ENCODE measurements at places on chromosomes 6 and 20.

DNA sequence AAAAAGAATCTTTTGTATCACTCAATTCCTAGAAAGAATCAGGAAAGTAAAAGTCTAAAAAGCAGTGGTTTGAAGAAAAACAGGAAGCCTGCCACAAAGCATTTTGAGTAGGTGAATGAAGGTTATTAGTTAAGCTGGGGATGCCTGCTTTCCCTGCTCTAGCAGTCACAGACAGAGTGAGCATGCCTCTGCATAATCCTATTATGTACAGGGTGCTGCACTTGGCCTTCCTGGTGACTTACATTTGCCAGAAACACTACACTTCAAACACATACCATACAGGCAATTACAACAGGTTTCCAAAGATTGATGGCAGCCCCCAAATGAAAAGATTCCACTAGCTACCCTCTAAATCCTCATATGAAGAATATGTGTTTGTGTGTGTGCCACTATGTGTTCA, 130.8 kb downstream of the TPBG start:
- DNase-seq, result no peak

DNA sequence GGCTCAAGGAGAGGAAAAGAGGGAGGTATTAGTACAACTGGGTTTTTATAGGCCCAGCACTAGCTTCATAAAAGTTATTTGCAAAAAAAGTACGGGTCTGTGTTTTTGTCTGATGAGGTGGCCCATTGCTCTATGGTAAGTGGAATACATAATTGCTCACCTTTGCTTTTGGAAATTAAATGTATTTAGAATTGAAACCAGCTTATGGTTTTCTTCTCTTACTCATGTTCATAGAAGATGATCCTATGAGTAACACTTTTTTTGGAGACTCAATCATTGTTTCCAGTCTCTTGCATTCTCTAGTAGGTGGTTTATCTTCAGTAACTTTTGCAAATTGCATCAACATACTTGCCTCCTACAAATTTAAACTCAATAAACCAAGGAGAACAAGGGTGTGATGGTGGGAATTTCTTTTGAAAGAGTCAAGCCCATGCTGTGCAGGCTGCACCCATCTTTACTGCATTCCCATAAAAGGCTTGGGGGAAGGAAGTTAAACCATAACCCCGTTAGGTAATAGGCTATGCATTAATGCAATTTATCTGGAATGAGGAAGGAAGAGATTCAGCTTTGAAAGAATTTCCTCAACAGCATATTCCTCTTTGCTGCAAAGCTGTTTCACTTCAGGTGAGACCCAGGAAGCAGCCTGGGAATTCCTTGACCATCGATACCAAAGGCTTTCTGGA, 48.5 kb upstream of the EDN1 start:
- no peak for DNase-seq

- DNase-seq, result no peak
Observed at GRCh38 chr20:22711971-22712755, 127.8 kb upstream of the FOXA2 start.

GRCh38 chr6:115634131-115634530, 426.6 kb downstream of the FRK start:
- no peak for DNase-seq

DNA sequence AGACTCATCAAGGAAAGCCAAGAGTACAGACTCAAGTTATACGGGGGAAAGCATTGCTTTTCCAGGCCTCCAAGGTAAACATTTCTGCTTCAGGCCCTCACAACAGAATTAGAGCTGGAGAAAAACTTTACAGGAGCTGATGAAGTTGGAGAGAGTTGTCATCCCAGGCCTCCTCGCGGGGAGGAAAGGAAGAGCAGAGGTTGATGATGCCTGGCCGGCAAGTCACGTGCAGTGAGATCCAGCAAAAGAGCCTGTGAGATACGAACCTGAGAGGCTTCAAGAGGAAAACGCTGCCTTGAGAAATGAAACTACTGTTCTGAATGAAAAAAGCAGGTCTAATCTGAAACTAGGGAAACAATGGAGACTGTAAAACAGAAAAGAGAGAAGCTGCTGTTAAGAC, 122.9 kb downstream of the FAM120B start:
- DNase-seq, result no peak

DNA sequence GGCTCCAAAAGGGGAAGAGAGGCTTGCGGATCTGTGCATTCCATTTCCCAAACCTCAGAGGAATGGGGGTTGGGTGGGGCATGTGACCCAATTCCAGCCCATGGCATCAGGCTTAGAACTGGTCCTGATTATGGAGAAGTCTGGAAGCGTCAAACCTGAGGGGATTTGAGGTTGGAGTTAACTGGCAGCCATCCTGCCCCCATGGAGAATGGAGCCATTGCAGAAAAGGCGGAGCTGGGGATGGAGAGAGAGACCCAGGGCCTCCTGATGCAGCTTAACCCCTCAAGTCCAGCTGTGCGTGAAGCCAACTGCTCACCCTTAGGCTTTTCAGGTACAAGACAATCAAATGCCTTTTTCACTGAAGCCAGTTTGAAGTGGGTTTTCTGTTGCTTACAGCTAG, 9.9 kb upstream of the SDCBP2 start:
- no peak for DNase-seq

GRCh38 chr20:48695255-48695654, 132.5 kb downstream of the PREX1 start:
- DNase-seq, result no peak

- DNase-seq, result no peak
Observed at GRCh38 chr6:33075568-33076405, at the start of gene HLA-DPB1. TSS of gene HLA-DPB1 (plus strand) at chr6:33075990. CDS start at chr6:33076042, 52 bp downstream.

DNA sequence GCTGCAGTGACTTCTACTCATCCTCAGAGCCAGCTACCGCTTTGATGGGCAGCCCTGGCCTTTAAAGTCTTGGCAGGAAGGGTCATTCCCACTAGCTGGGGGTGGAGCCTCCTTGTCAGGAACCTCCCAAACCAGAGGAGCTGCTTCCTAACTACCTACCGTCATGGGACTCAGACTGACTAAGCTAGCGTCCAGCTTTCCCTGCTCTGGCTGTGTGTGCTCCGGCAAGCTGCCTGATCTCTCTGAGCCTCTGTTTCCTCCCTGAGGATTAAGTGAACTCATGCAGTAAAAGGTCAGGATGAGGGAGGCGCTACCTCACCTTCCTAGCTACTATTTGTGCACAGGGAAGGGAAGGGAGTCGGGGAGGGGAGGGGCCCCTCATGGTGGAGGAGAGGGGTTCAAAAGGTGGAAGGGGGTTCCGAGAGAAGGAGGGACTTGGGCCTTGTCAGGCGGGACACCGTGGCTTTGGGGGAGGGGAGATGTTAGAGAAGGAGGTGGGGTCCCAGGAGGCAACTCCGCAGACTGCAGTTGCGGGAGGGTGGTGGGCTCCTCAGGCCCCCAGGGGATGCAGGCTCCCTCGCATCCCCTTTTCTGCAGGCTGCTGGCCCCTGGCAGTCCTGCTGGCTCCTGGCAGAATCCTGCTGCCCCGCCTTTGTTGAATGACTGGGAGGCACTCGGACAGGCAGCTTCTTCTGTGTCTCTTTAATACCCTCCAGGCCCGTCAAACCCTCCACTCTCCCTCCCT, 9.8 kb downstream of the DUSP15 start:
- no peak for DNase-seq

DNA sequence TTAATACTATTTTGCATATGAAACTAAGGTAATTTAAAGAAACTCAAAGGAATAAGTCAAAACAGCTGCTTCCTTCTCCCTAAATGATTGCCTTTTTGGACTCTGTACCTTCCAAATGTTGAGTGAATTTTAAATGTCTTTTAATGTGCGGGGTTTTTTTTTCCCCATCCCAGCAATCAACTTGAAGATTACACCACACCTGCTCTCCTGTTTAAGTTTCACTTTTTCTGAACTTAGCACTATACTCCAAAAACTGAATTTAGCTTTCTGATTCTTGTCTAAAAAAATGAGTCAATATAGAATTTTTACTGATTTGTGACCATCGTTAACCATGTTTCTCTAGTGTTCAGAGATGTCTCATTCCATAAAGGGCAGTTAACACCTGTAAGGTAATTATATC, 220.8 kb upstream of the THEMIS start:
- no peak for DNase-seq

DNA sequence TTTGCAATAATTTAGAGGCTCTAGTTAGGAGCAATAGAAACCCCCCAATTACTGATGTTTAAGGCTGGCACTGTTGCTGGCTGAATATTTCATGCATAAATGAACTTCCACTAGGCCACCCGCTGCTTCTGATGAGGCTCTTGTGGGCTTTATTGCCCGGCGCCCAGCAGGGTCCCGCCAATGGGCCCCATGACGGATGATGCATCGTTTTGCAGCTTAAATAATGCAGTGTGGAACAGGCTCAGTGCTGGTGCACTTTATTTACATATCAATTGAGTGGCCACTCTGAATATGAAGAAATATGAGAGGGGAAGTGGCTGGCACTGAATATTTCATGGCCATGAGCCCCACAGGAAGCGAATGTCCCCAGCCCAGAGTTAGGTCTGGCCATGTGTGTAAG, 155.3 kb upstream of the MAFB start:
- DNase-seq, result no peak

DNA sequence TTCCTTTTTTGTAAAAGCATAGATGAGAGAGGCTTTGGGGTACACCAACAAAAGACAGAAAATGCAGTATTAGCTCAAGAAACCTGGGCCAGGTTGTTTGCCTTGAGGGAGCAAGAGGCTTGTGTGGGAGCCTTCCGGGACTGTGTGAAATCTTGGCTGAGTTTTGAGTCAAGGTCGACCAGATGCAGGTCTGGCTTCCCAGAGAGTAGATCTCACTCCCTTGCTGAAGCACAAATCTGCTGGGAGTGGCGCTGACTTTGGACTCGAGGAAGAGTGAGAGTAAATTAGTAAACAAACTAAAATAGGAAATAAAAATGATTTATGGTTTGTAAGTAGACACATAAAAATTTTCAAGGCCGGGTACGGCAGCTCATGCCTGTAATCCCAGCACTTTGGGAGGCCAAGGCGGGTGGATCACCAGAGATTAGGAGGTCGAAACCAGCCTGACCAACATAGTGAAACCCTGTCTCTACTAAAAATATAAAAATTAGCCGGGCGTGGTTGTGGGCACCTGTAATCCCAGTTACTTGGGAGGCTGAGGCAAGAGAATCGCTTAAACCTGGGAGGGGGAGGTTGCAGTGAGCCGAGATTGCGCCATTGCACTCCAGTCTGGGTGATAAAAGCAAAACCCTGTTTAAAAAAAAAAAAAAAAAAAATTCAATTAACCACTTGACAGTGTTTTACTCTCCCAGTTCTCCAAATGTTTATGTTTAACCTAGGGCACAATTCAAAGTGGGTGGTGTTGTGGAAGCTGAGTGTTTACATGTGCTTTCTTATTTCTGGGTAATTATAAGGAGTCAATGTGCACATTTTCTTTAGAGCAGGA, 27.7 kb upstream of the EDN1 start:
- no peak for DNase-seq

DNA sequence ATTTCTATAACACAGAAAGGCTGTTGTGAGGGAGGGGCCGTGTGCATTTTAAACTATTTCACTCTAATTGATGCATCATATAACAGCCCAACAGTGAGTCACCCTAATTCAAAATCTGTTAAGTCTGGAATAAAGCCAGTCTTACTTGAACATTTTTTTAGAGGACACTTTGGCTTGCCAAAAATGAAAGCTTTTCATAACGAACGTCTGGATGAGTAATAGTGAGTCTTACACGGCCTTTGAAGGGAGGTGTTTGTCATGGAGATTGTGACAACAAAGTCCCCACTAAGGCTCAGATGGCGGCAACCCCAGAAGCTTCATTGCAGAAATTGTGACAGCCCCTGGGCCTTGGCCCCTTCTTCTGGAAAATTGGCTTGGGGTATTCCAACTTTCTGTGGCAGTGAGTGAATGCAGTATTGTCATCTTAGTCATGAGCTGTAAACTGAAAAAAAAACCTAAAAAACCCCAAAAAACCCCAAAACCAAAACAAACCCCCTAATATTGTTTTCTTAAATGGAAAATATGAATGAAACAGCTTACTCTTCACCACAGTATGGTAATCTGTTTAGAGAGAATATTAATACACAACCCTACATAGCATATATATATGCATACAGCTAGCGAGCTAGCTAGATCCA, 92.6 kb upstream of the CLDN20 start:
- DNase-seq, result peak; percentile 9

GRCh38 chr20:51542033-51542570, 417 bp downstream of the NFATC2 start:
- no peak for DNase-seq

DNA sequence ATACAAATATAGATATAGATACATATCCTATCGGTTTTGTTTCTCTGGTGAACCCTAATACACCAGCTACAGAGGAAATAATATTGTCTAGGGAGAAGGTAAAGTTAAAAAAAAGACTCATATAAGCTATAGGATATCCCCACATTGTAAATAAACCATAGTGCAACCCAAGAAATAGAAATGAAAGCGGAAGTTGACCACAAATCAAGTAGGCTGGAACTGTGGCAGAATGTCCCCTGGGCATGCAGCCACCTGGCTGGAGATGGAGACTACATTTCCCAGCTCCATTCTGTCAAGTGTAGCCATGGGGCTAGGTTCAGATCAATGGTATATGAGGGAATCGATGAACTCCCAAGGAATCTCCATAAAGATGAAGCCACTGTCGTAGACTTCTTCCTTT, 70.1 kb upstream of the RPS6KA2 start:
- no peak for DNase-seq

DNA sequence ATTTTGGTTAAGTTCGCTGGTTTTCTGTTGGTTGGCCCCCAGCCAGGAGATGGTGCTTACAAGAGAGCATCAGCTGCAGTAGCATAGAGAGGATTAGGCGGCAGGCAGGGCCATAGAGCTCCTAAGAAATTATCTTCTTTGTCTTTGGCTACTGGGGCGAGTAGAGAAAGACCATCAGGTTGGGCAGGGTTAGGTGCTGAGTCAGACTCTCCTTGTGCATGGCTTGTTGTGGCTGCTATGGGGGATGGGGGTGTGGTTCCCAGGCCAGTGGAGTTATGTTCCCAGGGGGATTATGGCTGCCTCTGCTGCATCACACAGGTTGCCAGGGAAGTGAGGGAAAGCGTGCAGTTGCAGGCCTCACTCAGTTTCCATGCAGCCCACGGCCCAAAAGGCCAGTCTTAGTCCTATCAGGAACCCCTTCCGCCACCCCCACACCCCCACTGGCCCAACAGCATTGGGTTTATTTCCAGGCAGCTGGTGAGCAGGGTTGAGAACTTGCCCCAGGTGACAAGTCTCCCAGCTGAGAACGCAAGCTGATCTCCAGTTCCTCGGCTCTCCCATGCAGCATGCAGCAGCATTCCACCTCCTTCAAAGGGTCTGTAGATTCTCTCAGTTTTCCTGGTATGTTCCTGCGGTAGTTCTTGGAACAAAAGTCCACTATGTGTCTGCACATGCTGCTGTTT, 243.7 kb downstream of the UTRN start:
- no peak for DNase-seq

- no peak for DNase-seq
Observed at GRCh38 chr6:28876710-28877109, 47.1 kb downstream of the TRIM27 start.

GRCh38 chr6:121724576-121724975, 289.1 kb downstream of the GJA1 start:
- no peak for DNase-seq

- DNase-seq, result no peak
Observed at GRCh38 chr6:44381739-44382138, 5.8 kb upstream of the CDC5L start.

GRCh38 chr20:51363378-51363777, 179.1 kb downstream of the NFATC2 start:
- no peak for DNase-seq
